NK-92 treated with Interleukin-12 subunit alpha and Interleukin-12 subunit beta, amount 100 ng/mL, for 24 hours (cell line): ENCODE measurements at places on chromosomes 16 and 17.

GRCh38 chr16:19710191-19710908 is 7.7 kb downstream of the KNOP1 start:
- no peak for DNase-seq

DNA sequence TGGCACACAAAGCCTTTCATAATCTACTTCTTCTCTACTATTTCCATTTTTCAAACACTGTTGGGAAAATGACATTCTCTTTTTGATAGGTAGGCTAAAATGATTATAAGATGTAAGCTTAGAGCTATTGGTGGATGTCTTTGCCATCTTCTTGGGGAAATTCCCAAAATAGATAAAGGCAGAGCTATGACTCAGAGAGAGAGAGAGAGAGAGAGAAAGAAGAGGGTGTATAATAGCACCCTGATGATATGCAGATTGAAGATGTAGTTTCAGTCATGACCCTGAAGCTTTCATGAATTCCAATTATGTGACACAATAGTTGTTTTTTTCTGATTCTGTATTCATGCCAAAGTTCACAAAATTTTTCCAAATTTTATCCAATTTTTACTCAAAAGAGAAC is 529.1 kb downstream of the HS3ST4 start:
- no peak for DNase-seq

- peak; percentile 33 for DNase-seq
These were observed 64.4 kb downstream of the KSR1 start for GRCh38 chr17:27520491-27521185.

- no peak for DNase-seq
These were observed 81.4 kb upstream of the CRHR1 start for GRCh38 chr17:45702666-45703266.

- no peak for DNase-seq
These were observed 79.9 kb upstream of the CBX4 start for GRCh38 chr17:79919164-79919585.

DNA sequence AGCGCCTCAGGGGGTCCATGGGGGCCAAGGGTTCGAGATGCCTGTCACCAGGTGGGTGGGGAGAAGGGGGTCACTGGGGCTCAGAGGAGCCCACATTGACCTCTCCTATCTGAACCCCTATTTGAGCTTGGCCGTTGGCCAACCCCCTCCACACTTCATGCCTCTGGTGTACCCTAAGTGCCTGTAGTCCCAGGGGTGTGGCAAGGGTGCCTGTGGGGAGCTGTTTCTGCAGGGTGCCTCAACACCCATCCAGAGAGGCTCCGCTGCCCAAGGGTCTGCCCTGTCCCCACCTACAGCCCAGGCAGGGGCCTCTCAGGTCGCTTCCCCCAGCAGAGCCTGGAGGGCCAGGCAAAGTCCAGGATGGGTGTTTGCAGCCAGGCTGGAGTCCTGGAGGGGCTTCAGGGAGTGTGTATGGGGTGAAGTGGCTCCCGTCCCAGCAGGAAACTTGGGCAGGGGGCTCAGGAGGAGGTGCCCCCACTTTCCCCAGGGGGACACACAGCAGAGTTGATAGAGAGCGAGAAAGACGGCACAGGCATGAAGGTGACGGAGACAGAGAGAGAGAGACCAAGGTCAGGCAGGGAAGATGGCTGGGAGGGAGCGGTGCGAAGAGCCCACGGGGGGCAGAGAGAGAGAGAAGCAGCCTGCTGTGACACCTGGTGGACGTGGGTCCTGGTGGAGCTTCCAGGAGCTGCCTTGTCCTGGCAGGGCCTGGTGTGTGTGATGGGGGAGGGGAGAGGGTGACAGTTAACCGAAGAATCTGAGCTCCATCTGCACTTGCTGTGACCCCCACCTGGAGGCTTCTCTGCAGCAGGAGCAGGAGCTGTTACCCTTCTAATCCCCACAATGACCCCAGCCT is at the start of gene SEPTIN12:
TSS of gene SEPTIN12 (minus strand) at position 719 of the 856 bp plus-strand sequence. CDS start at position 19, 700 bp downstream.
- DNase-seq, result no peak

DNA sequence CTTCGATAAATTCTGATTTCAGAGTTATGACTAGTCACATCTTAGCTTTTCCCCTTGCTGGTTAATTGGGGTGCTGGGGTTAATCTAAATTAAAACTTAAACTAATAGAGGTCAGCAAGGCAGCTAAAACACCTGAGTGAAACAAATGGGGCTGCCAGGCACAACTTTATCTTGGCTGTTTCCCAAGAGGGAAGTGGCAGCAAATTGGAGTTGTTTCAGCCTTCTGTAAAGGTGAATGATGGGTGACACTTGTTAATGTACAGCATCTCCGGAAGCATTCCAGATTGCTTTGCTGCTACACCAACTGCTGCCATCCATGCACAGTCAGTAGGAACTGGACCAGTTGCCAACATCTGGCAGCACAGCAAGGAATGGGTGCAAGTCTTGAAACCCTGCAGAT is 43.9 kb downstream of the AATF start:
- no peak for DNase-seq

- DNase-seq, result no peak
These were observed 6.9 kb downstream of the UNC45B start for GRCh38 chr17:35154196-35155165.

- no peak for DNase-seq
These were observed 42.2 kb downstream of the PAFAH1B1 start for GRCh38 chr17:2635675-2636074.

DNA sequence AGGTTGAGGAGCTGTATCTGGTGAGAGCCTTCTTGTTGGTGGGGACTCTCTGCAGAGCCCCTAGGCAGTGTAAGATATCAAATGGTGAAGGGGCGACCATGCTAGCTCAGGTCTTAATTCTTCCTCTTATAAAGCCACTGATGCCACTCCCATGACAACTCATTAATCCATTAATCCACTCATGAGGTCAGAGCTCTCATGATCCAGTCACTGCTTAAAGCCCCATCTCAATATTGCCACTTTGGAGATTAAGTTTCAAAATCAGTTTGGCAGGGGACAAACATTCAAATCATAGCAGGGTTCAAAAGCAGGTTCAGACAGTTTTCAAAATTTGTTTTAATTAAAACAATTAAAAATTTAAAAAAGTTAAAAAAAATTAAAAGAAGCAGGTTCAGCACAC is 13.1 kb upstream of the SPECC1 start:
- no peak for DNase-seq

DNA sequence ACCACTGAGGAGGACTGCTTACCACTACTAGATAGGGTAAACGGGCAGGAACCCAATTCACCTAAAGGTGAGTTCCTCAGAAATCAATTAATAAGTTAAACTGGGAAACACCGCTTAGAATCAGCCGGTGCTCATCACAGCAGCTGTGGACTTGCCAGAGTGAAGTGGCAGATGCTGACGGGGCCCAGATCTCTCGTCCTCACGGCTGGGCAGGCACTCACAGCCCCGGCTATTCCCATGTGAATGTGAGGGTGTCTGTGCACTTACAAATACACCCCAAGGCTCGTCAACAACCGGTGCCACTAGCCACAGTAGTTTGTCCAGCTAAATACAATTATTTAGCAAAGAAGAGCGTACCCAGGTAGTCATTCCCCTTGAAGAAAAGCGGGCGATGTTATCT is 29.7 kb downstream of the MBTPS1 start:
- no peak for DNase-seq

- no peak for DNase-seq
These were observed 404.1 kb downstream of the WWOX start for GRCh38 chr16:78503602-78504001.

DNA sequence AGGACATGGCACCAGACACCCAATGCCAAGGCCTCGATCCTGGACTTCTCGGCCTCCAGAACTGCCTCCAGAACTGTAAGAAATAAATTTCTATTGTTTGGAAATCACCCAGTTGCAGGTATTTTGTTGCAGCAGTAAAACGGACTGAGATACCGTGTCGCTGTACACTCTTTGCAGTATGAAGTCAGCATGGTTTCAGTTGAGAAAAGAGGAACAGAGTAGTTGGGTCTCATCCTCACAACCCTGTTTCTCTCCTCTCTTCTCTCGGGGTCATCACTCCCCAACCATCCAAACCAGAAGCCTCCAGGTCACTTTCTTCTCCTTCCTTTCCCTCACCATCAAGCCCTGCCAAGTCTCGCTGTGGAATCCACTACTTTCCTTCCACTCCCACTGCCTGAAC is 77.8 kb downstream of the ADCY9 start:
- DNase-seq, result no peak

DNA sequence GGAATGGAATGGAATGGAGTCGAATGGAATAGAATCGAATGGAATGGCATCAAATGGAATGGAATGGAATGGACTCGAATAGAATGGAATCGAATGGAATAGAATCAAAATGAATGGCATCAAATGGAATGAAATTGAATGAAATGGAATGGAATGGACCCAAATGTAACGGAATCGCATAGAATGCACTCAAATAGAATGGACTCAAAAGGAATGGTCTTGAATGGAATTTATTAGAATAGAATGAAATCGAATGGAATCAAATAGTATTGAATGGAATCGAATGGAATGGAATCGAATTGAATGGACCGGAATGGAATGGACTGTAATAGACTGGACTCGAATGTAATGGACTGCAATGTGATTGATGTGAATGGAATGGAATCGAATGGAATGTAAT is 501.4 kb upstream of the WSB1 start:
- no peak for DNase-seq

GRCh38 chr16:60458255-60458654 is 1578.0 kb downstream of the CDH8 start:
- DNase-seq, result no peak

DNA sequence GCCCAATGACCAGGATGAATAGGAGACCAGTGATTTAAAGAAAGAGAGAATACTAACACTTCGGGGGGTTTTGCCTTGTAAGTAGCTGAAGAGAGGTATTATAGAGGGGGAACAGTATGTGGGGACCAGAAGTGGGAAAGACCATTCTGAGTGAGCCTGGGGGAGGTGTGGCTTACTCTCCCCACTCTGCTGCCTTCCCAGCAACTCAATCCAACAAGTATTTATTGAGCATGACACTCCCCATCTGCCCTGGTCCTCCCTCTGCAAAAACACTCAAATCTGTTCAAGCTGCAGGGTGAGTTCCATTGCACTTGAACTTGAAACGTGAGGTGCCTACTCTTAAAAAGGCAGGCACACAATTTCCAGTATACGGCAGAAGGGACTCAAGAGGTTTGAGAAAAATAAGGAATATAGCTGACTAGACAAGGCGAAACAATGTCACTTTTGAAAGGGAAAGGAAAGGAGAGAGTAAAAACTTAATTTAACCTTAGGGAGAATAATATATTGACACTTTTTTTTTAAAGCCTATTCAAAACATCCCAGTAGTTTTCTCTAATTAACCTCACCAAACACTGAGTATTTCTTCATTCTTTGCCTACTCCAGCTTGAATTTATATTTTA is 8.2 kb downstream of the FAM117A start:
- no peak for DNase-seq

- DNase-seq, result no peak
These were observed 21.1 kb upstream of the METRNL start for GRCh38 chr17:83058266-83058798.

DNA sequence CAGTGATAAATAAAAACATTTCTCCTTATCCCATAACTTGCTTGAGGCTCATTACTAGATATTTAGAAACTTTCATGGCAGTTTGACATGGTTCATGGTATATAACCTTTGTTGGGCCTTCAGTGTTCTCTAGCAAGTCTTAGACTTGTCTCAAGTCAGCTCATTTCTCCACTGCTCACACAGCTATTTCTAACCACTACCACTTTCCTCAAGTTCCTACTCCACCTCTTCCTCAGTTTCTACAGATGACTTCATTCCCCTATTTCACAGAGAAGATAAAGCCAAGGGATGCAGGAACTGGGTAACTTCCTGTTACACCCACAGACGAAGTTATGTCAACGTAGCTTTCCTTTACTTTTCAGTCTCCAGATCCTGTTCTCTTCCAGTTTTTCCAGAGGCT is 23.2 kb downstream of the NLK start:
- DNase-seq, result no peak

DNA sequence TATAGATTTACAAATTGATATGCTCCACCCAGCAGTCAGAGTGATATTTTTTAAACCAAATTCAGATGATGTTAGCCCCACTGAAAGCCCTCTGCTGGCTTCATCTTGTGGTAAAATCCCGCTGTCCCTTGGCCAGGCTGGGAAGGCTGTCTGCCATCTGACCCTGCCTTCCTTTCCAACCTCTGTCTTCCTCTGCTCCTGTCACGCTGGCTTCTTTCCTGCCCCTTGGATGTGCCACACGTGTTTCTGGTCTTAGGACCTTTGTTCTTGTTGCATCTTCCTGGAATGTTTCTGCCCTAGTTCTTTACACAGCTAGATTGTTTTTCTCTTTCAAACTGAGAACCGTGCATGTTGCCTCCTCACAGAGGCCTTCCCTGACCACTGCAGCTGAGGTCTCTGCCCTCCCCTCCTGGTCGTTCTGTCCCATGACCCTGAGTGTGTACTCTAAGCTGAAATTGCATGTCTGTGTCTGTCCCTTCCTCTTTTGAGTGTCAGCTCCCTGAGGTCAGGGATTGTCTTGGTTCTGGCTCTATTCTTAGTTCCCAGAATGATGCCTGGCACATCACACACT is 11.4 kb downstream of the NT5M start:
- no peak for DNase-seq

- no peak for DNase-seq
These were observed 190.2 kb upstream of the KCNJ16 start for GRCh38 chr17:69884846-69885245.

GRCh38 chr16:70681382-70682238 is 4.2 kb downstream of the MTSS2 start:
- no peak for DNase-seq

GRCh38 chr16:12462426-12463280 is 341.0 kb downstream of the CPPED1 start:
- no peak for DNase-seq

DNA sequence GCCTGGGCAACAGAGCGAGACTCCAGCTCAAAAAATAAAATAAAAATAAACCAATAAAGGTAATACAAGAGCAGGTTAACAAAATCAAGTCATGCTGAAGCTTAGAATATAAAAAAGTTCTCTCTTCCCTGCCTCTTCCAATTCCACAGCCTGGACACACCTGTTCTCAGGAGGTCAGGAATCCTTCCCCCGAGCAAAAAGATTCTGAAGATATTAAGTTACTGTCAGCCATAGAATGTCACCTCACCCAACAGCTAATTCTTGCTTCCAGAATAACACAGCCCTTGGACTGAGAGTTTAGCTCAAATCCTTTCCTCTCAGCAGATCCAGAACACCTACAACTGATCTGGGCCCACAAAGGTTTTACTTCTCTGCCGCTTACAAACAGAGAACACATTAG is 27.1 kb downstream of the SLC39A11 start:
- DNase-seq, result no peak
